Stimulated activated CD8-positive, alpha-beta memory T cell treated with anti-CD3 and anti-CD28 coated beads, Interleukin-4, amount 100 ng/mL, for 1 hour (primary cell): ENCODE measurements at places on chromosomes 1 and 21.

DNA sequence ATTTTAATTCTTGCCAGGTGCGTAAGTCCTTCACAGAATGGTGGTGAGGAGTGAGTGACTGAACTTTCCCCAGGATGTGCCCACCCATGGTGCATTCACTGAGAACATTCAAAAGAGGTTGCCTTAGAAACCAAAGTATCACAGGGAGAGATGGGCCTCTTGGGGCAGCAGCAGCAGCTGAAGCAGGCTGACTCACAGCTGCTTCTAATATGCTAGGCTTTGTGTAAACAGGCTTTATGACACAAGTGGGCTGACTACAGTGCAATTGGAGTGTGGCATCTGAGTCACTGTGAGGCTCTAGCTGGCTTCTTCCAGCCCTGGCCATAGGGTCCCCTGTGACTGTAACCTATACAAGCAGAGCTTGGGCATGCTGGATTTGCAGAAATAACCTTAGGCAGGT, 12.6 kb downstream of the PIGP start:
- DNase-seq = no peak

DNA sequence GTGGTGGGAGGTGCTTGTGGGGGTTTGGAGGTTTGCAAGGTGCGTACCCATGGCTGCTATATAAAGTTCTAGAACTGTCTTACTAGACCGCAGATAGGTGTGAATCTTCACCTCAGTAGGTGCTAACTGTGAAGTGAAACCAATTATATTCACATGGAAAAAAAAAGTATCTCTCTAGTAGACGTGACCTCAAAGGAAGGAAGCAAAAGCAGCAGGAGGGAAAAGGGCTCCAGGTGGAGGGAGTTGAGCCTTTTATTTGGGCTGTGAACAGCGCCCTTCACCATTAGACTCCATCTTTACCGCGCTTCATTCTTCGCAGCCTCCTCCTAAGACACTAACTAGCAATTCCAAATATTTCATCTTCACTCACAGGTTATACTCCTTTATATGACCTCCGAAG, 129.8 kb downstream of the TBX19 start:
- no peak for DNase-seq

- no peak for DNase-seq
Observed at GRCh38 chr21:45863751-45864150, 117.8 kb upstream of the COL6A1 start.

- no peak for DNase-seq
Observed at GRCh38 chr1:81827942-81828341, 27.2 kb downstream of the ADGRL2 start.

GRCh38 chr1:71610476-71610875, 529.6 kb upstream of the ZRANB2 start:
- no peak for DNase-seq

- no peak for DNase-seq
Observed at GRCh38 chr1:56526571-56527174, 52.7 kb downstream of the PLPP3 start.

- DNase-seq = peak; percentile 32
Observed at GRCh38 chr1:198934901-198935305, 296.1 kb downstream of the PTPRC start.

- no peak for DNase-seq
Observed at GRCh38 chr1:49694251-49694827, 329.4 kb downstream of the AGBL4 start.

DNA sequence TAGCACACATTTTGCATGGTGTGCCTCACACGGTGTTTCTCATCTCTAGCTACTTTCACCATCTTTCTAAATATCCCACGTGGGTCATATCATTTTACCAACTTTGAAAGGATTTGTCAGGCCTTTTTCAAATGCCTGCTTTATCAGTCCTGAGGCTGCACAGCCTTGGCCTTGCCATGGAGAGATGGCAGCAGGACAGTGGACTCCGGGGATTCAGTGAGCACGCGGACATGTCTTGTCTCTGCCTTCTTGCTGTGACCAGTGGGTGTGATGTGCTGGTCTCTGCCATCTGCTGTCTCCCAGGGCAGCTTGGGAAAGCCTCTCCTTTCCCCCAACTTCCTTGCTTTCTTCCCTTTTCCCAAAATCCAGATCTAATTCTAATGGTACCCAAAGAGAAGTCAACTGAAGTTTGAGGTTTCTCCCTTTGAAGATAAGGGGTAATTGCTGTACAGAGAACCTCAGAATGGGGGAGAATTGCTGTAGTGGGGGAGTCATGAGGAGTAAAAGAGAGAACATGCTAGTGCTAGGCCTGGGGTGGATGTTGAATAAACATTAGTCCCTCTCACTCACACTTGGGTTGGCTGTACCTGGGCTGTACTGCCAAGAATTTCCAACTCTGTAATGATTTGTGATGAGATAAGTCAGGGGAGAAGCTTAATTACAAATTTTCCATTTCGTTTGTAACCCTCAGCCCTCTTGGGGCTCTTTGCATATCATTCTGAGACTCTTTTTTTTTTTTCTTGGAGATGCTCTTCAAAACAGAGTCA, 99.5 kb downstream of the GALNT2 start:
- no peak for DNase-seq
